ENCODE measurements at places on chromosomes 2 and 18.

GRCh38 chr2:159200498-159200897 is 86.0 kb downstream of the WDSUB1 start:
- no peak for DNase-seq

DNA sequence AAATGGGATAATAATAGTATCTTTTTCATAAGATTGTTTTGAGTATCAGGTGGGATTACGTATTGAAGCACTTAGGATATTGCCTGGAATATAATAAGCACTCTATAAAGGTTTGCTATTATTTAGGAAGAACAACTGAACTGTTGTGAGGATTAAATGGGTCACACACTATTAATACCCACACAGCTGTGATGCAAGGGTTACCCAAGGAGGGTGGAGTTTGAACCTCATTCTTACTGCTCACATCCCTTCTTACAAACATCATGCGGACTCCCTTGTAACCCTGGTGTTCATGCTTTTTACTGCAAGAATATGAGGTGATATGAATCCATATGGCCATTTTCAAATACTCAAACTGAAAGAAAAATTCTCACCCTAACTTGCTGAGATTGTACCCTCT is 113.5 kb downstream of the KCTD1 start:
- DNase-seq, result no peak

DNA sequence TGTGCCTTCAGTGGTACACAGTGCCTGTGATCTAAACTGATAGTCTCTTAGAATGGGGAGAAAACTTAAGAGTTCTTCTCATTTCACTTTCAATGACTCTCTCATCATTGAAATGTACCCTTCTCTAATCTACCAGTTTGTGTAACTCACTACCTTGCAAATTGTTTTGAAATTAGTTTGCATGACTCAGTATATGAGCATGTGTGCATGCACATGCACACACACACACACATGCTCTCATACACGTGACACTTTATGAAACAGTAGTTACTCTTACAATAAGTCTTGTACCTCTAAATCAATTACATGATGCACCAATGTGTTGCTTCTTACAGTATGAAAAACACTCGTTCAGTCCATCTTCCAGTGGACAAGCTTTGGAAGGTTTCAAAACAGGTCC is 10.6 kb downstream of the LYPD6B start:
- DNase-seq, result no peak

- DNase-seq, result no peak
These were observed 41.7 kb downstream of the ABCG8 start for GRCh38 chr2:43880471-43880870.

GRCh38 chr2:174300114-174300513 is 34.6 kb upstream of the SP9 start:
- DNase-seq, result no peak

- peak; percentile 69 for DNase-seq
These were observed 35.4 kb upstream of the AGFG1 start for GRCh38 chr2:227436436-227437174.

- DNase-seq, result no peak
These were observed 1506.6 kb downstream of the LRP1B start for GRCh38 chr2:140624200-140624599.

GRCh38 chr2:7570247-7570646 is 653.0 kb downstream of the RNF144A start:
- no peak for DNase-seq

GRCh38 chr2:232816657-232817056 is 40.3 kb upstream of the KCNJ13 start:
- DNase-seq, result no peak

GRCh38 chr2:150319658-150320555 is 167.6 kb downstream of the RND3 start:
- no peak for DNase-seq

DNA sequence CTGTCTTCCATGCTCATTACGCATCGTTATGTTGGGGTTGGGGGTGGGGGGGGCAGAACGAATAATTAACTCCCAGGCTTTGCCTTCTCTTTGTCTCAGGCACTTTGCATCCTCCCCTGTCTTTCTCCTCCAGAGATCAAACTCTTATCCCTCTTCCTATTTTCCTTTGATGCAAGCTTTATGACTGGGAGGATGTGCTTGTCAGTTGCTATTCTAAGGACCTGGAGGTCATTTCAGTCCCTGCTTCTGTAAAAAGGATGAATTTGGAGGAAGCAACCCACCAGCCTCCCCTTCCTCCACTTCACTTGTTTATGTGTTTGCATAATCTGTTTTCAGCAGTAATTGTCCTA is 87.5 kb downstream of the ZCCHC2 start:
- DNase-seq, result no peak

DNA sequence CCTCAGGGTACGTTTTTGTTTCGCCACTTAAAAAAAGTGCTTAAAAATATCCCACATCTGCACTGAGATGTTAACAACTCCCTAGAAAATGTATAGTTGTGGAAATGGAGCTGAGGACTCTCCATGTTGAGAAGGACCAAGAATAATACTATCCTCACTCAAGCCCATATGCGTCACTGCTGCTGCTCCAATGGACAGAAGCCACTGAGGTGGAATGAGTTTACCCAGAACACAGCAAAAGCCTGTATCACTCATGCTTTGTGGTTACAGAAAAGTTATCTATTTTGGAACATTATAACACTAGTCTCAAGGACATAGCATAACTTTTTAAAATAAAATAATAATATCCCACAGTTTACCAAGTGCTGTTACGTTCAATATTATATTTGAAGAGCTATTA is 31.9 kb downstream of the DSC3 start:
- no peak for DNase-seq

GRCh38 chr2:96161898-96162297 is 16.7 kb upstream of the DUSP2 start:
- DNase-seq, result no peak

GRCh38 chr2:48406116-48406515 is 123.8 kb upstream of the STON1 start:
- no peak for DNase-seq

DNA sequence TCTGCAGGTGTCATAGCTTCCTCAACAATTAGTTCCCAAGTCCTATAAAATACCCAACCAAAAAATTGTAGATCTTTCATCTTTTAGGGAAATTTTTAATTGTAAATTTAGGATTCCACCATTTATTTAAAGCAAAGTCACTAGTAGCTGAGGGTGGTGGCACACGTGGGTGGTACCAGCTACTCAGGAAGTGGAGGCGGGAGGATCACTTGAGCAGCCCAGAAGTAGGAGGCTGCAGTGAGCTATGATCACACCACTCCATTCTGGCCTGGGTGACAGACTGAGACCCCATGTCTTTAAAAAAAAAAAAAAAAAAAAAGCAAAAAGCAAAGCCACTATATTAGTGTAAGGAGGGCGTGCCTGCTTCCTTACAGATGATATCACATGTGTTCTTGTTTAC is 60.3 kb upstream of the GREB1L start:
- DNase-seq, result no peak

- DNase-seq, result no peak
These were observed 13.1 kb downstream of the NXPH2 start for GRCh38 chr2:138767101-138767500.

DNA sequence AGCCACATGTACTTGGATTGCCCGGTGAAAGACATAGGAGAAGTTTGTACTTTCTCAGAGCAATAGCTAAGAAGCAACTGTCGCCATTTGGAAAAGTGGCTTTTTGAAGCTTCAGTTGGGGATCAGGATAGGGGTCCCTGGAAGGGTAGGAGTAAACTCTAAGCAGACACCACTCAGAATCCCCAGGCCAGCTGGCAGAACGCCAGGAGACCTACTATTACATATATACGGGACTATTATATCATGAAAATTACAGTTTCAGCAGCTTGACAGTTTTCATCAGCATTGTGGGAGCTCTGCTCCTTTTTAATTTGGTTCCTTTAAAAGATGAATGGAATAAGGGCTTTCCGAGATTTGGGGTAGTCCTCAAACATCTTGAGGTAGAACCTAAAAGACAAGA is 54.9 kb downstream of the SRD5A2 start:
- DNase-seq, result no peak

DNA sequence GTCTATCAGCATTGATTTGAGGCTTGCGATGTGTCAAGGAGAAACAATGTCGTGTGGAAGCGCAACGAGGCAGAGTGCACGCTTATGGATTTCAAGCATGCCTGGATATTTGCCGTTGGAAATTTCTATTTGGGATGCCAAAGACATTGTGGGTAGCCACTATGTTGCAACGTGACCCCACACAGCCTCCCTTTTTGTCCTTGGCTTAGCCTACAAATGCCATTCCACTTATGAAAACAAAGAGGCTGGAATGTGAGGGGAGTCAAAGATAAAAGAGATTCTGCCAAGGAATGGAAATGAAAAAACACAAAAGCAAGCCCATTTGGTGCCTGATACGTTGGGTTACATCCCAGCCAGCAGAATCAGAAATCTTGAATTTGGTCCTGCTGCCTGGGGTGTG is 721.2 kb downstream of the GALR1 start:
- DNase-seq, result no peak

GRCh38 chr18:48838921-48839818 is 111.6 kb downstream of the SMAD7 start:
- peak; percentile 65 for DNase-seq

DNA sequence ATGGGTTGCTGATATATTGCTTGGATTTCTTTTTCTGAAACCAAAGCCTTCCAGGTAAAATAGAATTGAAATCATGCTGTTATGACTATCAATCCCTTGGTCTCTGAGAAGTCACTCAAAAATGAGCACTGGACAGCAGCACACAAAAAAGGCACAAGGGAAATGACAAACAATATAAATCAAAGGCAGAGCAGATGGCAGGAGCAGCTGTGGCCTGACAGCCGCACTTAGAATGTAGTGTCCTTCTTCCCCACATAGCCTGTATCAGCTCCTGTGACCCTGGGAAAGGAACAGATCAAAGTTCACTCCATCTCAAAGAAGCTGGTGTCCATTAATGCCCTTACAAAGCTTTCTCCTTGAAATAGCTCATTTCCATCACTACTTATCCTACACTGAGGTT is 326.7 kb downstream of the SUCLG1 start:
- DNase-seq, result no peak

DNA sequence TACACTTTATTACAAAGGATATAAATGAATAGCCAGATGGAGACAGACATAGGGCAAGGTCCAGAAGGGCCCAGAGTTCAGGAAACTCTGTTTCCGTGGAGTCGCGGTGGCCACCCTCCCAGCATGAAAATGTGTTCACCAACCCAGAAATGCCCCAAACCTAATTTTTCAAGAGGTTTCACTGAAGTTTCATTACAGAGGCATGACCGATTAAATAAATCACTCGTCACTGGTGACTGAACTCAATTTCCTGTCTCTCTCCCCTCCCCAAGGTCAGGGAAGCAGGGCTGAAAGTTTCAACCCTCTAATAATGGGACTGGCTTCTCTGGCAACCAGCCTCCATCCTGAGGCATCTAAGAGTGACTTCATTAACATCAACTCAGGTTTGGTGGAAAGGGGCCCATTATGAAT is 22.4 kb downstream of the USP40 start:
- DNase-seq, result no peak

DNA sequence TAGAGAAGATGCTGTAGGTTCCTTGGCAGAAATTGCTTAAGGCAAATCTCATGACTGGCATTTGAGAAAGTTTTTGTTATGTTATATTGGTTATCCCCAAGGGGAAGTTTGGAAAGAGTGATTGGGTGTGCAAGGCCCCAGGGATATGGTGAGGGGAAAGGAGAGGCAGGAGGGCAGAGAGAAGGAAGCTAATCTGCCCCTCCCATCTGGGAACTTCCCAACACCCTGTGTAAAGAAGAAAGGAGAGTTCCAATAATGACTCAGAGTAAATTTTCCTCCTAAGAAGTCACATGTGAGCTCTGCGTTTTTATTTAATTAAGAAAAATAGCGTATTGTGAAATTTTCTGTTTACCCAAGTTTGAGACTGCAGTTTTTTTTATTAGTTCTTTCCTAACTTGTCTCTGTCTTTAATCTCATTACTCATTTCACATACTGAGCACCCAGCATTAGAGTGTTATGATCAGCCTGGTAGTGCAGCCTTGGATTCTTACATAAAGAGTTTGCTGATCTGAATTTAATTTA is 3.1 kb upstream of the KYNU start:
- DNase-seq, result no peak

- DNase-seq, result no peak
These were observed 181.3 kb upstream of the SRD5A2 start for GRCh38 chr2:31762085-31762484.

DNA sequence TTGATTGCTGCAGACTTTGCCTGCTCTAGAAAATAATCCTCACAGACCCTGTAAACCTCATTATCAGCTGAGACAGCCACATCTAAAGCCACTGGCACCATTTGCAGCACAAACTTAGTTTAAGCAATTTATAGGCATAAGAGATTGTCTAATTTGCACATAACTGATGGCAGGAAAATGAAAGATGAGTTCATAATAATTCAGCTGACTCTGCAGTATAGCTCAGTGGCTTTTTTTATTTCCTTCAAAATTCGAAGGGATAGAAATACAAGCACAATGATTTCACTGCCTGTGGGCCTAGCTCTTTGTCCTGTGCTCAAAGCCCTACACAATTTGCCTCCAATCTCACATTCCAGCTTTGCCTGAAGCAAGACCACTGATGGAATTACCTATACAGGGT is 341.2 kb downstream of the RAD51AP2 start:
- no peak for DNase-seq

DNA sequence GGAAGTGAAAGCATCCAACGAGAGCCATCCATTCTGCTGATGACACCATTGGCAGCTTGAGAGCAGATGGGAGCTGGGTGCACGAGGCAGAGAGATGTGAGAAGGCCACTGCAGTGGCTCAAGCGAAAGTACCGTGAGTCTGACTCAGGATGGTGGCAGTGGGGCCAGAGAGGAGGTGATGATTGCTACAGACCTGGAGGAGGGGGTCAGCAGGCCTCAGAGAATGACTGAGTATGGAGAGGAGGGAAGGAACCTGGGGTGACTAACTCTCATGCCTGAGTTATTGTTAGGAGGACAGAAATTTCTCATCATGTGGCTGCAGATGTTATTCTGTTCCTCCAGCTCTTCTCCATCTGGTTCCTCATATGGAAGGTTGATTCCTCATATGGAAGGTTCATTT is 8.8 kb upstream of the ZBTB7C start:
- DNase-seq, result no peak

GRCh38 chr2:69095305-69095704 is 82.3 kb downstream of the ANTXR1 start:
- DNase-seq, result no peak

DNA sequence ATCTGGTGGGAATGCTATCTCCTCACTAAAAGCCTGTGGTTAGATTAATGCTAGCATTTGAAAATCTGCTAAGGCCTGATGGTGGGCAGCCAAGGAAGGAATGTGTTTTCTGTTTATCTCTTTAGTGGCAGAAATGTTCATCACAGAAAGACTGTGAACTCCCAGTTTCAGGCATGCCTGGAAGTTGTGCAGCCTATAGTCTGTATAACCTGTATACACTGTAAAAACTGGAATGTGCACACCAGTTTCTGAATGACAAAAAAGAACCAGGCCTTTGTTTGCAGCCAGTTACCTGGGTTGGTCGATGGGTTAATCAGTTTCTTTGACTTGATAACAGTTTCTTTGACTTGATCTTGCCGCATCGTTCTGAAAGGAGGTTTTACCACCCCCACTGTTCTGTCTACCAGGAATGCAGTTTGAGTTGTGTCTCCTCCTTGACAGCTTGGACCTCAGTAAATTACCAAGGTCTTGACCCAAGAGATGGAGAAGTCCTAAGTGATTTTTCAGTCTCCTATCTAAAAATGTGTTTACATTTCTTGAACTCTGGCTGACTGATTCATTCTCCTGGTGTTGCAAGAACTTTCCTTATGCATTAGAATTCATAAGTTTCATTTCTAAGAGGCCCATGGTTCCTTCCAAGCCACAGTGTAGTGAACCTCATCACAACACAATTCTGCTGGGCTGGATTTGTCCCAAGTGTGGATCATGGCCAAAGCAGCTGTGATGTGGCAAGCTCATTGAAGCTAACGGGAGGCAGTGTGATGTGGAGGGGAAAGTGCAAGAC is 62.2 kb downstream of the KIAA2012 start:
- DNase-seq, result no peak
